ENCODE measurements at places on chromosomes 5 and 9. TPM values are rescaled to one million over a fixed set of nuclear protein-coding genes. Genes with fewer than 3 reads are reported as not detected.
A peak's percentile ranks its signal among the peaks of the same experiment; 100 is the strongest.

DNA sequence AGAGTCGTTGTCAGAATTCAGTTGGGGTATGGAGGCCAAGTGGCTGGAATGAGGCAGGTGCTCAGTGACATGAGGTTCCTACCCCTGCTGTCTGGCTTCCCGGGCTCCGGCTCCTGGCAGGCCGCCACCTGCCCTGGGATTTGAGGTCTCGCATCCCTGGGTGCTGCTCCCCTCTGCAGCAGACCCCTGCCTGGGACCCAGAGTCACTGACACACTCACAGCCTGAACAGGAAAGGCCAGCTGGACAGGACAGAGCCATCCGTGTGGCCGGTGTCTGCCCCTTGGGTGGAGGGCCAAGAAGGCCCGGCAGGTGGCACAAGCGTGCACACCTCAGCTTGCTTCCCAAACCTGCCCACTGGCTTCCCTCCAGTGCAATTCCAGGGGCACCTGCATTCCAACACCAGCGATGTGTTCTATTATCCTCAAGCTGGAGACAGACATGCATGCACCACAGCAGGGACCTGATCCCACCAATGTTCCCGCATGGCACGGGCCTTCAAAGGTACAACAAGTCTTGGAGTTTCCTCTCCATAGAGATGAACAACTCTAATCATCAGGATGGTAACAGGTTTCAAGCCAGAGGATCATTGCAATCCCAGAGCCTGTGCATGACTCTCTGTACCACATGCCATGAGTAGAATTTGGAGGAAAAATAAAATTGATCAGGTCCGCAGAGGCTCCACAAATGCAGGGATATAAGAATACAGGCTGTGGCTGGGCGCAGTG lies 45.6 kb upstream of the RNF130 start:
- DNase-seq = peak; percentile 40

DNA sequence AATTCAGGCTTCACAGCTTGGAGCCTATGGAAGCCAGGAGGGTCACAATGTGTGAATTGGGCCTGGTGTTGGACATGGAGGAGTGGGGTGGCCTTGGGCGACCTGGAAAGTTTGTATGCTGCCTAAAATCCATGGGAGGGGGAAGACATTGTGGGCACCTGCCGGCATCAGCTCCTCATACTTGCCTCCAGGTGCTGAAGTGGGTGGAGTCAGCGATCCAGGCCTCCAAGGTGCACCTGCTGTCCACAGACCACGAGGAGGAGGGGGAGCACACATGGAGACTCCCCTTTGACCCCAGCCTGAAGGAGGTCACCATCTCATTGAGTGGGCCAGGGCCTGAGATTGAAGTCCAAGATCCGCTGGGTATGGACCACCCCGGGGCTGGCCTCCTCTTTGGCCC lies 29.1 kb downstream of the HMCN2 start:
- no peak for DNase-seq

GRCh38 chr9:106059886-106060285 lies 365.5 kb downstream of the TMEM38B start:
- no peak for DNase-seq

- no peak for DNase-seq
Measured at GRCh38 chr9:83537331-83538171, 650 bp downstream of the FRMD3 start.

DNA sequence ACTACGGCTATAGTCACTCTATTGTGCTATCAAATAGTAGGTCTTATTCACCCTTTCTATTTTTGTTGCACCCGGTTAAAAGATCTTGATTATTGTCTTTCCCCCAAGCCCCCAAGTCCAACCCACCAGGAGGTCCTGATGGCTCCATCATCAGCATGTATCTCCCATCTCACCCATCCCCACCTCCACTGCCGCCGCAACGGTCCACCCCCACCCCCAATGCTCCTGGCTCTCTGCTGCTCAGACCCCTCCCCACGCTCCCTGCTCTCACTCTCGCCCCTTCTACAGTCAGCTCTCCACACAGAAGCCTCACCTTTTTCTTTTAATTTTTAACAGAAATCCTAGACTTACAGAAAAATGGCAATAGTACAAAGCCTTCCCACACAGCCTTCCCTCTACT lies 51.5 kb upstream of the SH3PXD2B start:
- DNase-seq = no peak

GRCh38 chr9:70574151-70574837 lies 159.8 kb upstream of the KLF9 start:
- DNase-seq = no peak

- no peak for DNase-seq
Measured at GRCh38 chr5:65121880-65122436, 353.2 kb downstream of the CWC27 start.

DNA sequence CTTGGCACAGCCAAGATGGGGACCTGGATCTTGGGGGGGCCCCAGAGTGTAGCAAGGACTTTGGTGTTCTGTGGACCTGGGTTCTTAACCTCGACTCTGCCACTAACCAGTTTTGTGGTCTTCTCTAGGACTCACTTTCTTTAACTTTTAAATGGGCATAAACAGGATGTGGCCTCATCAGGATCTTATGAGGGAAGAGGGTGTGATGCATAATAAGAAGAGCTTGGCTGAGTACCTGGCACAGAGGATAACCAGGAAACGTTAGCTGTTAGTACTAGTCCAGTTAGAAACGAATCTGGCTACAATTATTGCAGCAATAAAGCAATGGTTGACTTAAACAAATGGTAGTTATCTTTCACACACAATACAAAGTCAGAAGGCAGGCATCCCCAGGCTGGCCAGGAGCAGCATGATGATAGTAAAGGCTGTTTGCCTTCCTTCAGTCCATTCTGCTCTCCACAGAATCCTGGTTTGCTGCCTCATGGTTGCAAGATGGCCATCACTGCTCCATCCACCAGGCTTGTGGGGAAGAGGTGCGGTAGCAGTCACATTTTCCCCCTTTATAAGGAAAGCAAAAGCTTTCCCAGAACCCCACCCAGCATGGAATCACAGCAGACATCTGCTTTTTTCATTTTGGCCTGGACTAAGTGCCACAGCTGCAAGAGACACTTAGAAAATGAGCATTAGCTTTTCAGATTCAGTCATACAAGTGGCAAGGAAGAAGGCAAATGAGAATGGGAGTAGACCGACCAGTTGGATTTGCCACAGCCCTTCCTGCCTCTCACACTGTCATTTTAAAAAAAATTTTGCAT lies 225.0 kb downstream of the AOPEP start:
- DNase-seq = peak; percentile 39

- no peak for DNase-seq
Measured at GRCh38 chr9:18071651-18072060, 402.3 kb upstream of the ADAMTSL1 start.

DNA sequence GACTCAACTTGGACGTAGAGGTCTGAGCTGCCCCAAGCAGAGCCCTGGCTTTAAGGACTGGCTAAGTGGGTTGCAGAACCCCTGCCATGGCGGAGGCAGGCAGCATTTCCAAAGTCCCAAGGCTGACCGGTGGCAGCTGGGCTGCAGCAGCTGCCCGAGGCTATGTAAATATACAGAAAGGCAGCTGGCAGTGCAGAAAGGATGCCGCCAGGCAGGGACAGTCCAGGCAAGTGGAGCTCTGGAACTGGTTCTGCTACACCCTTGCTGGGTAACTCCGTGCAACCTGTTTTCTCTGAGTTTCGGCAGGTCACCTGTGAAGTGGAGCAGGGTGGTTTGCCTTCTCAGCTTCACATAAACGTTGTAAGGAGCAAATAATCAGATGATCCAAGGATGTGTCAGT lies 46.0 kb downstream of the SHB start:
- peak; percentile 72 for DNase-seq

DNA sequence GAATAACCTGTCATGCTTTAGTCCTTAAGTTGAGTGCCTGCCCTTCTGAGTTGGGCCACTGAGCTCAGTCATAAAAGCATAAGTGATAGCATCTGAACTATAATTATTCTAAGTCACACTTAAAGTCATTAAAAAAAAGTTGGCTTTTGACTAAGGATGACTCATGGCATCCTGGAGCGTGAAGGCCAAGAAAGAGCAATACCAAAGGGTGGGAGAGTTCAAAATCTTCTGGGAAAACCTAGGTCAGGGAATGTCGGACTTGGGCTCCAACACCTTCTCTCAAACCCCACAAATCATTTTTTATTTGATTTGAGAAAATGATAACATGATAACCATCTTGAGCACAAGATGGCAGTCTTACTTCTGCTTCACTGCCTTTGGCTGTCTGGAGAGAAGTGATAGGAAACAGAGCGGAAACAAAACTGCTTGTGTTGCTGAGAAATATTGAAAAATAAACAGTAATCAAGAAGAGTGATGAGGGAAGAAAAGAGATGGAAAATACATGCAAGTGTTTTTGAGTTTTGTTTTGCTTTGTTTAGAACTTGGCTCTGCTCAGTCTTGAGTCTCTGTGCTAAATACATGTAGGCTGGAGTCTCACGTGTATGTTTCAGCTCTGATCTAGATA lies 16.9 kb upstream of the NTRK2 start:
- no peak for DNase-seq

DNA sequence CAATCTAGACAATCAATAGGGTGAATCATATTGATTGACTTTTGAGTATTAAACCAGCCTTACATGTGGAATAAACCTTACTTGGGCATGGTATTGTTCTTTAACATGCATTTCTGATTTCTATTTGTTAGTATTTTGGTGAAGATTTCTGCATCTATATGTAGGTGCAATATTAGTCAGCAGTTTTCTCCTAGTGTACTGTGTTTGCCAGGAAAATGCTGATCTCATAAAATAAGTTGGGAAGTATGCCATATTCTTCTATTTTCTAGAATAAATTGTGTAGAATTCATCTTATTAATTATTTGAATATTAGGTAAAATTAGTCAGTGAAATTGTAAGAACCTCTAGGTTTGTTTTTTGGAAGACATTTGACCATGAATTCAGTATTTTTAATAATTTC lies 38.4 kb downstream of the ANXA2R start:
- DNase-seq = no peak

- DNase-seq = no peak
Measured at GRCh38 chr5:61788548-61788947, 456.5 kb downstream of the ZSWIM6 start.

DNA sequence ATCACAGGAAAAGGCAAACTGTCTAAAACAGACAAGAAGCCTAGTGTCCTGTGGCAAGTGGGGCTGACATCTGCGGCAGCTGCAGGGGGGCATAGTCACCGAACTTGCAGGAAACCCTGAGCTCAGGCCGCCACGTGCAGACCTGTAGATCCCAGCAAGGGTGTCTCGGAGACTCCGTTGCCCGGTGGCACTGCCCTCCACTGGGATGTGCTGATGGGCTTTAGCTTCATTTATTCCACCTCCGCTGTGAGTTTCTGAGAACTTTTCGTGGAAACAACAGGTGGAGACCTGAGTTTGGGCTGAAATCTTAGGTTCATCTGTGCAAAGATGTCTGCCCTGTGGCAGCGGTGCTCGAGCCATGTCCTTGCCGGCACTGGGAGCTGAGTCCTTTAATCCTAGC lies 22.1 kb downstream of the CEP72 start:
- no peak for DNase-seq

DNA sequence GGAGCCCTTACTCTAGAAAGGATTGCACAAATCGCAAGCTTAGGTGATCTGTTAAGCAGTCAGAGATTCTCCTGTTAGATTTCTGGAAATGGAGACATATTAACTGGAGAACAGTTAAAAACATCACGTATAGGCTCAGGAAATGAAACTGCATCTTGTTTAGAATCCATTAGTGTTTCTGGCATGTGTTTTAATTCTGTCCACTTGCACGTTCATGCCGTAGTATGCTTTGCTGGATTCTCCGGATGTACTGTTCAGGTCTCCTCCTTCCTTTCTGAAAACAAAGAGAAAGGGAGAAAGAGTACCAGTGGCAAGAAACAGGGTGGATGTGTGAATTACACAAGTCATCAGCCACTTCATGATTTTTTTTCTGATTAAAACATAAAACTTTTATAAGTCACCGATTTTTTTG lies 2.5 kb upstream of the RGMB start:
- no peak for DNase-seq

GRCh38 chr5:151139015-151139414 lies 18.6 kb downstream of the ANXA6 start:
- DNase-seq = no peak

DNA sequence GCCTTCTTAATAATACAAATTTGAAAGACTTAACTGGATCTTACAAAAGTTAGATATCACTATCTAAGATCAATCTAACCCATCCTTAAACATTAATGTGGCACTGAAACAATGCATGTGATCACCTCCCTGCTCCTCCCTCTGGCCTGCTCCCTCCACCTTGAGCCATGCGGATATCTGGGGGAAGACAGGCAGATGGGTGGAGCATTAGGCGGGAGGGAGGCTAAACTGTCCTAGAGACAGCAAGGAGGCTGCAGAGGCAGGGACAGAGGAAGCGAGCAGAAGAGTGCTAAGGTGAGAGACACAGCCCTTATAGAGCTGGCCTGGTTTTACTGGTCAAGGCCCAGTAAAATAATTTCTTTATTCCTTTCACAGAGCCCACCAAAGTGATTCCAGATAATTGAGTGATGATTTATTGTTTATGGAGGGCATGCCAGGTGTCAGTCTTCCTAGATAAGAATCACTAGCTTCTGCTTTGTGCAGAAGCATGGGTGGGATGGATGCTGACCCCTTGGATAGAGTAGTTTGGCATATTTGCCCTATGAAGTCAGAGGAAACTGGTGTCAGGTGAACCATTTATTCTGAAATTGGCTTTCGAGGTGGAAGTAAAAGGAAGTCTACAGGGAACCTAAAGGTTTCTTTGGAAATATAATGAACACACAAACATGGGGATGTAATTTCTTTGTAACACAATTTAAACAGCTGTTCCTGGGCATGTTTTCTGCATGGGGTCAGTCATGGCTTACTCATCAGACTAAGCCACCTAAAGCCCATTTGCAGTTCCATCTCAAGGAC lies 188.3 kb downstream of the GNAQ start:
- no peak for DNase-seq

DNA sequence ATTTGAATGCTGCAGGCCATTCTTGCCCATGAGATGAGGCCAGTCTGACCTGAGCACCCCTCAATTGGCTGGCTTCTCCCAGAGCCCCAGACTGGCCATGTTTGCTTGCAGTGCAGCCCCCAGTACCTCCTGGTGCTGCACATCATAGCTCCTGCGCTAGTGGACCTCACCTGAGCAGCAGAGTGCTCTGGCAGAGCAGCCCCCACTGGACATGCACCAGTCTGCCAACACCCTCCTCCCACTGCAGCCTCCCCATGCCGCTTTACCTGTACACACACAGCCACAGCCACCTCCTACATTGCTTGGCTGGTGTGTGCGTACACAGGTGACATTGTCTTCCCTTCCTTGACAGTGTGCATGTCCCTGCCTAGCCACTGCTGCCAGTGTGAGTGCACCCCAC lies 940.2 kb downstream of the EFNA5 start:
- DNase-seq = no peak

- DNase-seq = peak; percentile 31
Measured at GRCh38 chr9:130542457-130543228, 36.7 kb upstream of the FUBP3 start.

Gene FOXD4L3
- not detected for total RNA-seq

Gene FOXD4L6
- 0.20 TPM for total RNA-seq

Gene WWC1
- 97.7 TPM for total RNA-seq

Gene SCGB3A2
- total RNA-seq = not detected

Gene EPB41L4B
- total RNA-seq = 5.0 TPM

Gene ISL1
- total RNA-seq = not detected

Gene NTNG2
- total RNA-seq = not detected

Gene FBLL1
- not detected for total RNA-seq

Gene PCDHB5
- not detected for total RNA-seq

Gene PAX5
- not detected for total RNA-seq

Data from PC-9 (cell line).